HL-60 (cell line): ENCODE measurements at places on chromosomes 2 and 18.

DNA sequence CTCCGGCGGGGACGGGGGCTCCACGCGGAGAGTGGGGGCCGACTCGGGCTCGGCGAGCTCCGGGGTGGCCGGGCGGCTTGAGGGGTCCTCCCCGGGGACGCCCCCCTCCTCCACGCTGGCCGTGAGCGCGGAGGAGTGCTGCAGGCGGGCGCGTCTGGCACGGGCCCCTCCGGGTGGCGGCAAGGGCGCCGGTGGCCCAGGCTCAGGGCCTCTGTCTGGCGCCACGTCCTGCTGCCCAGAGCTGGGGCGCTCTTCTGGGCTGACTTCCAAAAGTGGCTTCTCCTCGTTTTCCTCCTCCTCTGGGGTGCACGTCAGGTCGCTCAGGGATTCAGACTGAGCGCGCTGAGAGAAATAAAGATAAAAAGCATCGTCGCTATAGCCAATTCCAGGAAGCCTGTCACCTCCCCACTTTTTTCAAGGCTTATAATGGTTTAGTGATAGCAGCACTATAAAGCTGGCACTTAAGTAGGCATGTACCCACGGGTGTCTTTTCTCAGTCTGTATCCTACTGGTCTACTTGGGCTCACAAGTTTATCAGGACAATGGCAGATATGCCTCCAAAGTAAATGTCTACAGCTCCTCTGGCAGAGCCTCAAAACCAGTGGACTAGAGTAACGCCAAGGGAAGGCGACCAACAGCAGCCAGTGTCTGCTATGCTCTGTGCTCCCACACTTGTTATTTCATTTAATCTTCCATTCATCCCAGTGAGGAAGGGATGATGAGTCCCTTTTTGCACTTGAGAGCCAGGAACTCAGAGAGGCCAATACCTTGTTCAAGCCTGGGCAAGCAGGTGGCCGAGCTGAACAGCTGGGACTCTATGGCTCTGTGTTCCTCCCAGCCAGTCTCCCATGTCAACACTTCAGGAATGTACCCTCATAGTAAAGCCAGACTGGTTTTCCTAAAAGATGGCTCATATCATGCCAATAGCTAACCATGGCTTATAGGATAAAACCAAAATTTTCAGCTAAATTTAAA is 92.6 kb upstream of the MGAT4A start:
- no peak for DNase-seq

DNA sequence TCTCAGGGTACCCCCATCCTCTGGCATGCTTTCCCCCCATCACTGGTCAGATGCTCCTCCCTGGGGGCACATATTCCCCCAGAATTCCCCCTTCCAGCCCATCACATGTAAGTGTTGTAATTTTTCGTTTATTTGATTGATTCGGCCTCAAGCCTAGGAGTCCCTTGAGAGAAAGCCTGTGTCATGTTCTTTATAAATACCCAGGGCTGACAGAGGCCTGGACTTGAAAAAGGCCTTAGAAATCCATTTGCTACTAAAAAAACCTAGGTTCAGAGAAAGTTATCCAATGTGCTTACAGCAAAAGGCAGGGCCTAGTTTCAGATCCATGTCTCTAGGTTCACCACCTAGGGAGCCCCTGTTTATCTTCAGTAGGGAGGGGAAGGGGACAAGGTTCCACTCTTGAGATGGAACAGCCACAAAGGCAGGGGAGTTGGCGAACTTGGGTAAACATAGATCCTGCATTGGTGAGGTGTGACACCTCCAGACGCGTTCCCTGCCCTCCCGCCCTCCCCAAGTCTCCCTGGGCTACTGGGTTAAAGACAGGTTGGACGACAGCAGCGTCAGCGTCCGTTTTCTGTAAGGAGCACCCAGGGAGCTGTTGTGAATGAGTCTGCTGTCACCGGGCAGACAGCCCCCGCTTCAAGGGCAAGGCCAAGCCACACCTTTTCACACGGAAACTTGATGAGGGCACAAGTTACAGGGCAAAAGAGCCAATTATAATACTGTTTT is 147.8 kb downstream of the EN1 start:
- no peak for DNase-seq

GRCh38 chr2:65383541-65384488 is 48.6 kb downstream of the SPRED2 start:
- DNase-seq, result no peak

- DNase-seq, result no peak
Measured at GRCh38 chr18:11976315-11977152, 4.8 kb upstream of the IMPA2 start.

GRCh38 chr2:111967018-111967417 is 68.6 kb downstream of the MERTK start:
- no peak for DNase-seq

GRCh38 chr2:215791481-215791937 is 221.8 kb downstream of the MREG start:
- DNase-seq, result no peak

GRCh38 chr2:72150157-72150860 is 2.6 kb upstream of the CYP26B1 start:
- peak; percentile 71 for DNase-seq

DNA sequence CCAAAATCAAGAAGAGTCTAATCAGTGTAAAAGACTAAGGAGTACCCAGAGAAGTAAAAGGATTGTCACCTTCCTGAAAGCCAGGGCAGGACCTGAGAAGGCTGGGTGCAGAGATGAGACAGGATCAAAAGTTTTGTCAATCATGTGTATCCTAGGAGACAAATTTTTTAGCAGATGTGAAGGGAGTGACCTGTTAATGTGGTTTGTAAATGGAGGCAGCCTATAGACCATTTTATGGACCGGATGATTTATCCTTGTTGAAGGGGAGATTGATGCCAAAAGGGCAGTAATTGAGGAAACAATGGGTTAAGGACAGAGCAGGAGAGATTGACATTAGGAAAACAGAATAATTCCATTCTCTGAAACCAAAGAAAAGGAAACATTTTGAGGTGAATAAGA is 813 bp downstream of the NDC80 start:
- DNase-seq, result peak; percentile 18

DNA sequence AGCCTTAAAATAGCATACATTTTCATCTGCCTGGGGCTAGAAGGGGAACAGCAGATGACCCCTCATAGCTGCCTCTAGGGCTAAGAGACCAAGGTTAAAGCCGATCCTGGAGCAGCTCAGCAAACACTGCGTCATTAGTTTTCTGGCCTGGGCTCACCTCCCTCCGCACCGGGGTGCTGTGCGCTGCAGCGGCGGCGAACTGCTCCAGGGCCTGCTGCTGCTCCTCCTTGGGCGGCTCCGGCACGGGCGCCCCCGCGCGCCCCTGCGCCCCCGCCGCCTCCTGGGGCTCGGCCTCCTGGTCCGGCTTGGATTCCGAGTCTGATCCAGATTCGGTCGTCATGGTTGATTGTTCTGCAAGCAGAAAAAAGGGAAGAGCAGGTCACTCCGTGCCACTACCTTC is 55.0 kb downstream of the EPB41L3 start:
- no peak for DNase-seq

GRCh38 chr2:147275943-147276342 is 568.9 kb upstream of the ACVR2A start:
- peak; percentile 4 for DNase-seq

- DNase-seq, result no peak
Measured at GRCh38 chr2:71926089-71926447, 221.6 kb downstream of the CYP26B1 start.

DNA sequence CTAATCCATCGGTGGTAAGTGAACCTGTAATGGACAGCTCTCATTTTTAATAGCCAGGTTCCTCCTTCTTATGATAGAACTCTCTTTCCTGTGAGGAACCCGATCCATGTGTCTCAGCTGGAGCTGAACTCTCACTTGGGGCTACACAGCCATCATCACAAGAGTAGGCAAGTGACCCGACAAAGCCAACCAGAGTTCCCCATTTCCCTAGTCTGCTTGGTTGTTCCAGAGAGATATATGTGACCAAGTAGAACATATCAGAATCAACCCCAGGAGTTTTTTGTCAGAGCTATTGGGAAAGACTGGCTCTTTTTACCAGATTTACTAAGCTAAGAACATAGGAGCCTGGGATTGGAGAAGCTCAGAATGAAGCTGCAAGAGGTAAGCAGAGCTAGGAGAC is 14.6 kb upstream of the HNRNPLL start:
- no peak for DNase-seq

DNA sequence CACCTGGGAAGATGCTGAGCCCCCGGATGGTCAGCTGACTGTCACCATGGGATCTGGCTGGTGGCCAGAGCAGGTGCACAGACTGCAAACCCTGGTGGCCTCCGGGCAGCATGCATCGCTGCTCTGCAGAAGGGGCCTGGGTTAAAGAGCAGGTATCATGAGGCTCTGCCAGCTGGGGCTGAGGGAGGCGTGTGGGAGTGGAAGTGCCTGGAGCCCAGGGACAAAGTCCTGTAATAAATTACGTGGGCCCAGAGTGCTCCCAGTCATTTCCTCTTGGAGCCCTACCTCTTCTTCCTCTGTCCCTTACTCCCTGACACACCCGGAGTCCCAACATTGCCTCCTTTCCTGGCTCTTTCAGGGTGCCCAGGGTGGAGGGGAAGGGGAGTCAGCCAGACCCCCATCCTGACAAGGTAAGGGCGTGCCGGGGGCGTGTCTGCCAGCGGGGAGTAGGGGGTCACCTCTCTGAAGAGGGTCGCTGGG is at the start of gene MYO7B:
MYO7B (plus strand) TSS at position 262 of the 480 bp plus-strand sequence. CDS start 24,040 bp downstream, outside the sequence.
- DNase-seq, result no peak

- no peak for DNase-seq
Measured at GRCh38 chr2:15829985-15830384, 110.4 kb upstream of the MYCN start.

DNA sequence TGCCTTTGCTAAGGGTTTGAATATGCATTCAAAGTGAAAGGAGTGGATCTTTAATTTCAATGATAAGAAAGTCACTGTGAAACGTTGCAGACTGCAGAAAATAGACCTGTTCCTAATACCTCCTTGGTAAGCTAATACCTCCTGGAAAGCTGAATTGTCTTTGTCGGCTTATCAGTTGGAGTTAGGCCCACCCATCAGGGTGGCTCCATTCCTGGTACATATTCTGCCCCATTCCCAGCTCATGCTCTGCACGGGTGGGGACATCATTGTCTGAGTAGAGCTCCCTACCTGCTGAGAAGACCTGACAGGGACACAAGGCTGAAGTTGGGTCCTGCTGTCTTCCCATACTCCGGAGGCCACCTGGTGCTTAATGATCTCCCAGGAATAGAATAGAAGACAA is 203.3 kb downstream of the EN1 start:
- DNase-seq, result no peak

DNA sequence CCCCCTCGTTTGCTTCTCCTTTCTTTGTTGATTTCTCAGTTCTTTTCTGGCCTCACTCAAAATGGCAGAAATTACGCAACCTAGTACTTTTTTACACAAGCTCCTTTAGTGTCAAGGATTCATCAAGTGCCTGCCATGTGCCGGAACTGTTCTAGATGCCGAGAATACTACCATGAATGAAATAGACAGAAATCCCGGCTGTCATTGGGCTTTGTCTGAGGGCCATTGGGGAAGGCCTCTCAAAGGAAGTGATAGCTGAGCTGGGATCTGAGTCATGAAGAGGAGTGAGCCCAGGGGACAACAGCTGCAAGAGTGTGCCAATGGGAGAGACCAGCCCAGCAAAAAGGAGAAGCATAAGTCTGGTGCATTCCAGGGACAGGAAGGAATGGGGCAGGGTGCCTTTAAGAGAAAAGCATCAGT is 34.3 kb upstream of the PPP1CB start:
- DNase-seq, result peak; percentile 91

GRCh38 chr2:85001595-85001994 is 30.6 kb downstream of the KCMF1 start:
- no peak for DNase-seq

DNA sequence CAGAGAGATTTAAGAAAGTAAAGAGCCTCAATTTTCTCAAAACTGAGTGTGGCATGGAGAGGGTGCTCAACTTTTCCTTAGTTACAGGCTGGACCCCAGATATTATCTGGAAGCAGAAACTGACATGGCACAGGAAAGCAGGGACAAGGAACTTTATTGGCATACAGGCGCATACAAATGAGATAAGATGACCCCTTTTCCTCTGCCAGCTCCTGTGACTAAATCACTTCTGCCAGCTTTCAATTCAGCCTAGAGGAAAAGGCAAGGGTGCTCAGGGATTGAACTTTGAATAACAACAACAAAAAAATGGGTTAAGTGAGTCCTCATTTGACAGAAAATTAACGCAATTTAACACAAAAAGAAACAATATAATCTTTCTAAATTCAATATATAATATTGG is 262.9 kb downstream of the CD226 start:
- no peak for DNase-seq

- DNase-seq, result no peak
Measured at GRCh38 chr18:33697498-33697897, 119.5 kb downstream of the ASXL3 start.

- no peak for DNase-seq
Measured at GRCh38 chr2:84797271-84797670, 83.6 kb downstream of the TRABD2A start.

GRCh38 chr2:157751462-157752058 is 122.9 kb upstream of the ACVR1C start:
- no peak for DNase-seq
